Pulmonary artery endothelial cell (primary cell): ENCODE measurements at places on chromosomes 6 and 20.

GRCh38 chr20:41287327-41287726 is 30.2 kb downstream of the ZHX3 start:
- DNase-seq: no peak

GRCh38 chr6:163159689-163160088 is 254.8 kb upstream of the QKI start:
- DNase-seq: no peak

DNA sequence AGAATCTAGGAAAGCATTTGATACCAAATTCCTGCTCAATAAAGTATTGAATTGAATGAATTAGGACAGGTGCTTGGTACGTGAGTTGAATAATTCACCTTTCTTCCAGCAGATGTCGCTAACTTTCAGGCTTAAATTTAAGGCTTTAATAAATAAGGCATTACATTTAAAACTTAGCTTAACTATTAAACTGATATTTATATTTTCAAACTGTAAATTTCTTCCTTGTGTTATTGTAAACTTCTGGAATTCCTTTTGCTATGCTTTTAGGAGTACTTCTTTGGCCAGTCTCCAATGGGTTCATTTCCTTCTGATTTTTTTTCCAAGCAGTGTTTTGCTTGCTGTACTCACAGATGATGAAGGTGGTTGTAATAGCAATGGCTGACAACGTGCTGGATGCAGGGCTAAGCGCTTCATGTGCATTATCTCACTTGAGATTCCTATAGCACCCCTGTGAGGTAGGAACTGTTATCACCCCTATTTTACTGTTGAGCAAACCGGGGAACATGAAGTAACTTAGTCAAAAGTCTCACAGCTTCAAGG is 71.3 kb upstream of the SLC2A12 start:
- peak; percentile 19 for DNase-seq

DNA sequence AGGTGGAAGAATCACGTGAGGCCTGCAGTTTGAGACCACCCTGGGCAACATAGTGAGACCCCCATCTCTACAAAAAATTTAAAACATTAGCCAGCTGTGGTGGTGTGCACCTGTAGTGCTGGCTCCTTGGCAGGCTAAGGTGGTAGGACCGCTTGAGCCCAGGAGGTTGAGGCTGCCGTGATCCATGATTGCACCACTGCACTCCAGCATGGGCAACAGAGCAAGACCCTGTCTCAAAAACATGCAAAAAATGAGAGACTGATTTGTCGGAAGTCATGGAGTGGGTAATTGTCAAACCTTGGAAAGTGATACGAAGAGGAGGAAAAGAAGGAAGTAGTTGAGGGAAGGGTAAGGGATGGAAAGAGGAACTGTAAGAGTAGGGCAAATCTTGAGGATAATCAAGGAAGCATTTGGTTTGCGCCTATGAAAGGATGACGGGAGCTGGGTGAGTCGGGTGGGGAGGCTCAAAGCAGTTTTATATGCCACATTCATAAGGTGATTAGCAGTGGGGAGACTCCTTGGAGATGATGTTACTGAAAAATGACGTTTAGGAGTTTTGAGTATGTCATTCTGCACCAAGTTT is 14.5 kb downstream of the L3MBTL3 start:
- no peak for DNase-seq

DNA sequence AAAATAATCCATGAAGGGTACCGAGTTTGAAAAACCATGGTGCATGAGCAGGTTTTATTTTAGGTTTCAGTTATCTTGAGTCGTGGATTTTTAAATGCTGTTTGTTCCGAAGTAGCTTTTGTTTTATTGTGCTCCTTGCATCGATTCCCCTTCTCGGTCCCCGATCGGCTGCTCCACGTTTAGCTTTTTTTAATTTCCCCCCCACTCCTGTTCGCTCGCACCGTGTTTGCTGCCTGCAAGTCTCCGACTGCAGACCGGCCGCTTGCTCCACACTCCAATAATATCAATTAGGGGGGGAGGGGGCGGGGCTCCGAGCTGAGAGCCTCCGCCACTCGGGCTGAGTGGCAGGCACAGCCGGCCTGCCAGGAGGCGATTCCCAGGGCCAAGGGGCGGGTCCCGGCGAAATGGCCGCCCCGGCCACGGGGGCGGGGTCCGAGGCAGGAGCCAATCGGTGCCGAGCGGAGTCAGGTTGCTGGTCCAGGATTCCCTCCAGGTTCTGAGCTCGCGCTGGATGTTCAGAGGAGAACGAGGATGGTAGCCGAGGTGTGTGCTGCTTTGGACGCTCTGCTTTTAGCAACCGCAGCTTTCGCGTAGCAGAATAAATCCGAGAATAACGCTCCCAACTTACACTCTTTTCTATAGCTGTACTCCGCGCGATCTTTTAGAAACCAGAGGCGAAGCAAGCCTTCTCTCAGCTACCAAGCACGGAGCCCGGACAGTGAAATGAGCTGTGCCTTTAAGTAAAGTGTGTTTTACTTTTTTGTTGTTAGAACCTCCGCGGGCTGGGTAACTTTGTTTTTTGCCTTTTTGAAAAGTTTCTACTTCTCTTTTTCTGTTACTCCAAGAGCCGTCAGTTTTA is at the start of gene EPHA7:
Gene EPHA7, minus strand, starts transcription at position 256 of the 859 bp plus-strand sequence. Its CDS starts 218 bp downstream, at position 38.
- DNase-seq: peak; percentile 39

GRCh38 chr6:152404086-152404857 is 232.9 kb downstream of the SYNE1 start:
- no peak for DNase-seq

DNA sequence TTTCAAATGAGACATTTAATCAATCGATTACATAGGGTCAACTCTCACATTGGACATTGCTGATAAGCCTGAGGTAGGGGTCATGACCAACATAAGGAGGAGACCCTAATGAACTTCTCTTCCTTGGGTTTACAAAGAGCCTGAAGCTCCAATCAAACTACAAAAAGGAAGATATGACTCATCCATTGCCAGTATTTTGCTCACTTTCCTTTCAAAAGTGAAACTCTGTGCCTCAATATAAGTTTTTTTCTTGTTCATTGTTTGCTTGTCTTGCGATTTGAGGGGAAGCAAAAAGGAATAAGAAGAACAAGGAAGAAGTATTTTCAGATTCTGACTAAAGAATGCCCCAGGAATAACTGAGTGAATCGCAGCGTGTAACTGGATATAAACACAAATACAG is 38.8 kb upstream of the KHDRBS2 start:
- no peak for DNase-seq

- DNase-seq: no peak
These were observed 108.0 kb upstream of the PDE7B start for GRCh38 chr6:135743476-135743875.

- no peak for DNase-seq
These were observed 47.2 kb downstream of the ADGRF1 start for GRCh38 chr6:46994933-46995332.
